GM13977 (cell line): ENCODE measurements at places on chromosomes 13 and 19.

DNA sequence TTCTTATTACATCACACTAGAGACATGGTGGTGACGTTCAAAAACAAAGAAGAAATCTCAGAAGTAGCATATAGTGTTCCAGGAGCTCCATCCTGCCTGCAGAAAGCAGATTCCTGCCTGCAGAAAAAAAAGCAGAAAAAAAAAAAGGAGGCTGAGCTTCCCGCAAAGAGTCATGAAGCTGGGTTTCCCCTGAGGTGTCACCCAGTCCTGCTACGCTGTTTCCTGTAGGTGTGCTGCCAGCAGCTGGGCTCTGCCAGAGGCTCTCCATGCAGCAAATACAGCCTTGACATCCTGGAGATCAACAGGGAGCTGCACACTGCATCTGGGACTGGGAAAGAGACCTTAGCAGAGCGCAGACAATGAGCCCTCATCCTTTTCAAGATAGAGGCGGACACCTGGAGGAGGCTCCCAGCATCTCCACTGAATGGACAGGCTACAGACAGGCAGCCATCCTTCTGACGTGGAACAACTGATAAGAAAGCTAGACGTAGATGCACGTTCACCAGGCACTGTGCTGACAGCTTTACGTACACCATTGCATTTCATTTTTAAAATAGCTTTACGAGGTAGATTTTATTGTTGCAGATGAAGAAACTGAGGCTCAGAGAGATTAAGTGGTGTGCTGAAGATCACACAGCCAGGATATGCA is 350.9 kb downstream of the FOXO1 start:
- DNase-seq: no peak

GRCh38 chr13:107291875-107292274 is 723.9 kb upstream of the ARGLU1 start:
- DNase-seq: no peak

GRCh38 chr19:46935066-46935663 is 74.4 kb downstream of the ARHGAP35 start:
- no peak for DNase-seq

DNA sequence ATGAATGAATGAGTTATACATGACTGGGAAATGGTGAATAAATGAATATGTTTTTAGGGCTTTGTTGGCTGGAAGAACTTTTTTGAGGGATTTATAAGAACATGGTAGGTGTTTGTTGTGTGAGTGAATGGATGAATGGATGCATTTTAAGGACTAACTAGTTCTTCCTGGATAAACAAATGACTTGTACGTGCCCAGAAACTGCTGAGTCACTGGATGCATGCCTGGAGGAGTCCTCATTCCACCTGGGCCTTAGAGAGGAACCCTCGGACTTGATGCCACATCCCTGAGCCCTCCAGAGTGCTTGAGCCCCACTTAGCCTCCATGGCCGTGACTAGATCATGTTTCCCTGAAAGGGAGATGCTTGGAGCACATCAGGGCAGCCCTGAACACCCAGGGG is 153.4 kb downstream of the DPF1 start:
- no peak for DNase-seq

GRCh38 chr19:18795540-18795939 is 4.4 kb upstream of the COMP start:
- no peak for DNase-seq

GRCh38 chr19:8615813-8616596 is 5.5 kb upstream of the ADAMTS10 start:
- DNase-seq: peak; percentile 64

DNA sequence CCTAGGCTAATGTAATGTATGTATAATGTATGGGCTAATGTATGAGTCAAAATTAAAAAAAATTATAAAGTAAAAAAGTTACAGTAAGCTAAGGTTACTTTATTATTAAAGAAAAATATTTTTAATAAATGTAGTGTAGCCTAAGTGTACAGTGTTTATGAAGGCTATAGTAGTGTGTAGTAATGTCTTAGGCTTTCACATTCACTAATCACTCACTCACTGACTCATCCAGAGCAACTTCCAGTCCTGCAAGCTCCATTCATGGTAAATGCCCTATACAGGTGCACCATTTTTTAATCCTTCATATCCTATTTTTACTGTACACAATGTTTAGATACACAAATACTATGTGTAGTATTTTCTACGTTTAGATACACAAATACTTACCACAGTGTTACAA is 1.8 kb upstream of the TMEM272 start:
- DNase-seq: no peak

DNA sequence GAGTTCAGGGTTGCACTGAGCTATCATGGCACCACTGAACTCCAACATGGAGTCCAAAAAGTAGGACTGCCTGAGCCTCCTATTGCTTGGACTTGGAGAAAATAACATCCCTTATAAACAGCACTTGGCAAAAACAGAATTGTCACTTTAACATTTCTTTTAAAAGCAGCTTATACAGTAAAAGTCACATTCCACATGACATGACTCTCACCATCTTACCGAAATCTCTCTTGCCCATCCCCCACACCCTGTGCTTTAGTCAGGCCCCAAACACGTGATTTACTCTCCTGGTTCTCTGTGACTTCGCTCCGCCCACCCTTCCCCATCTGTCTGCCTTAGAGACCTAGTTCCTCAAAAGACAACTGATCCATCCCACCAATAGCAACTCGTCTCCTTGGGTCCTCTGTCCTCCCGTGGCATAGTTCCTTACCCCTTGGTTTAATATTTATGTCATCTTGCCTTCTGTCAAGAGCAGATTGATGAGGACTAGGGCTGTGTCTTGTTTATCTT is 4.6 kb downstream of the SAFB start:
- peak; percentile 47 for DNase-seq

GRCh38 chr19:13478576-13478975 is 27.7 kb downstream of the CACNA1A start:
- DNase-seq: no peak

DNA sequence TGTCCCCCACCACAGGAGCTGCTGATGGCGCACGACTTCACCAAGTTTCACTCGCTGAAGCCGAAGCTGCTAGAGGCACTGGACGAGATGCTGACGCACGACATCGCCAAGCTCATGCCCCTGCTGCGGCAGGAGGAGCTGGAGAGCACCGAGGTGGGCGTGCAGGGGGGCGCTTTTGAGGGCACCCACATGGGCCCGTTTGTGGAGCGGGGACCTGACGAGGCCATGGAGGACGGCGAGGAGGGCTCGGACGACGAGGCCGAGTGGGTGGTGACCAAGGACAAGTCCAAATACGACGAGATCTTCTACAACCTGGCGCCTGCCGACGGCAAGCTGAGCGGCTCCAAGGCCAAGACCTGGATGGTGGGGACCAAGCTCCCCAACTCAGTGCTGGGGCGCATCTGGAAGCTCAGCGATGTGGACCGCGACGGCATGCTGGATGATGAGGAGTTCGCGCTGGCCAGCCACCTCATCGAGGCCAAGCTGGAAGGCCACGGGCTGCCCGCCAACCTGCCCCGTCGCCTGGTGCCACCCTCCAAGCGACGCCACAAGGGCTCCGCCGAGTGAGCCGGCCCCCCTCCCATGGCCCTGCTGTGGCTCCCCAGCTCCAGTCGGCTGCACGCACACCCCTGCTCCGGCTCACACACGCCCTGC is 4.4 kb upstream of the NOP53 start:
- DNase-seq: no peak

GRCh38 chr13:53112522-53112921 is 83.9 kb downstream of the OLFM4 start:
- DNase-seq: no peak

- DNase-seq: no peak
Observed at GRCh38 chr13:31224963-31225559, 25.3 kb downstream of the B3GLCT start.

DNA sequence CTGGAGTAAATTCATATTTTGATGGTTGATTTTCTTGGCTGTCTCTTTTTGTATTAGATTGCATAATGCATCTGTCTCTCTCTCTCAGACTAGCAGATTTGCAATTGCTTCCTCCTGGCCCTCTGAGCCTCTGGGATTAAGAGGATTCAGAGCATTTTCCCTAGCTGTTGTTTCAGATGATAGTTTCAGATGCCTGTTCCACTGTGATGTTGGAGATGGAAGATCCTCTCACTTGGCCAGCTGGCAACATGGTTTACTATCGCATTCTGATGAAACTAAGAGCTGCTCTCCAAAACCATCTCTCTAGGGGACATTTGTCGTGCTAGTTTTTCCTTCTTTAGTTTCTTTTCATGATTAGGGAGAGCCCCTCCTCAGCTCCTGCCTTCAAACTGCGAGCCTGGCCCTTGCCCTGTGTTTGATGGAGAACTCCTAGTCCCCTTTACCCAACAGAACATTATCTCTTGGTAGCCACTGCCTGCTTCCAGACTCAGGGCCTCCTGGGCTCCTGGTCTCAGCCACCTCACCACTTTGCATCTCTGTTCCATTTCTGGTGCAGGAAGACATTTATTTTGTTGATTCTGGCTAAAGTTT is 244.6 kb downstream of the B3GLCT start:
- no peak for DNase-seq

DNA sequence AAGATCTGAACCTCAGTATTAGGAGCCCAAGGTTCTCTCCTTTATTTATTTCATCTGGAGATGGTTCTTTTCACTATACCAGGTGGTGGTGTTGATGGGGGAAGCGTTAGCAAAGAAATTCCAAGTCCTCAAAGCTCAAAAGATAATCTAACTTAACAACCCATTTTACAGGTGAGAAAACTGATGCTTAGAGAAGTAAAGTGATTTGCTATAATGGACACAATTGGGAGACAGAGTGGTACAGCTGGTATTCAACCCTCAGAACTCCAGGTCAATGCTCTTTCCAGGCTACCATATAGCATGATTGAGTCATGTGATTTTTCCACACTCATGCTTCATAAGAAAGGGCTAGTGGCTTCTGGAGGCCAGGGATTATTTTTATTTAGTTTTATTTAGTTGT is 25.0 kb upstream of the URAD start:
- no peak for DNase-seq

DNA sequence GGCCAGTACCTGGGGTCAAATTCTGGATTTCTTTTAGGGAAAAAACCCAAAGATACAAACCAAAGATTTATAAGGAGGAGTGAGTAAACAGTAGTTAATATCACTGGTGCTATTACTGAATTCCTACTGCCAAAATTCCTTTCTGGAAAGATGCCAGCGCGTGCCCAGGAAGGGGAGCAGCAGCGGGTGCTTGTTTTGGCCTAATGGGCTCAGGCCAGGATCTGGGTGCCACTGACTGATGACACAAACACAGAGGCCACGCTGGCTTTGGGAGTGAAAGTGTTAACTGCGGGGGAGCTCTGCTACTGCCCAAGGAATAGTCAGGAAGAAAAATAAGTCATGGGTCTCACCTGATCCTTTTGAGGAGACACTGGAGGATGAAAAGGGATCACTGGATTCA is 61.2 kb downstream of the KLF2 start:
- no peak for DNase-seq

GRCh38 chr13:52926971-52927370 is 78.5 kb upstream of the PCDH8 start:
- DNase-seq: no peak

DNA sequence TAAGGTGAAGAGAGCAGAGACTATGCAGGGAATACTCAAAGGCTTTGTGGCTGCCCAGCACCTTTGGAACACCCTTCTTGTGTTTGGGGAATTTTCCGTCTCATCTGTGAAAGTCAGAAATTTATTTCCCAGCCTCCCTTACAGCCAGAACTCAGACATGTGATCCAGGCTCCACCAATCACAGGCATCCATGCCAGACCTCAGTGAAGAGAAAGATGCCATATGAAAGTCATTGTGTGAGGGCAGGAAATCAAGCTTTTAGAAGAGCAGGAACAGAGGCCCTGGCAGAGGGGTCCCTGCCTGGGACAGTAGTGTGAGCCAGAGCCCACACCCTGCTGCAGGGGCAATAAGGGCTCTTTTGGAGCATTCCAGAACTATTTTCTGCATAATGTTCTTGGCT is 12.1 kb downstream of the CCDC70 start:
- DNase-seq: no peak

DNA sequence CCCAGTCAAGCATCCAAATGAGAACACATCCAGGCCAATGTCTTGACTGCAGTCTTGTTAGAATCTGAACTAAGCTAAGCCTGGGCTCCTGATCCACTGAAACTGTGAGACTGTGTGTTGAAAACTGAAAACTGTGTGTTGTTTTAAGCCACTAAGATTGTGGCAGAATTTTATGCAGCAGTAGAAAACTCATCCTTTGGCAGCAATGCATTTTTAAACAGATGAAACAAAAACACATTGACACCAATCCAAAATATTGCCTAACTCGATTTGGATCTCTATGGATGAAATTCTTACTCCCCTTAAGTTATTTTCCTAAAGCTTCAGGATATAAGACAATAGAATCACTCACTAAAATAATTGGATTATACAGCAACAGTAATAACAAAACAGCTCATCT is 202.3 kb upstream of the KLF12 start:
- no peak for DNase-seq

DNA sequence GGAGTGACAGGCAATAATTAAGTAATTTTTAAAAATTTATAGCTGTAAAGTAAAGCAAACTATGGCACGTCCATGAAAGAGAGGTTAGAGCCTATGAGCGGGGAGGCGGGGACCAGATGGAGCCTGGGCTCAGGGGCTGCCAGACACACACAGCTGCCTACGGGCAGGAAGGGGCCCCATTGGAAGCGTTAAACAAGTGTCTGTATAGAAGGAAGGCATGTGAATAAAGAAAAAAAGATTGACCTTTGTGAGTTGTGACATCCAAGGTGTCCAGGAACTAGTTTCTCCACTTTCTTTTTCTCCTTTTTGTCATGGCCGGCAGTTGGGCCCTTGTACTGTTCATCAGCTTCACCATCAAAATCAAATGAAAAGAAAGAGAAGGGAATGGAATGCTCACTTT is 56.8 kb downstream of the LRCH1 start:
- no peak for DNase-seq

DNA sequence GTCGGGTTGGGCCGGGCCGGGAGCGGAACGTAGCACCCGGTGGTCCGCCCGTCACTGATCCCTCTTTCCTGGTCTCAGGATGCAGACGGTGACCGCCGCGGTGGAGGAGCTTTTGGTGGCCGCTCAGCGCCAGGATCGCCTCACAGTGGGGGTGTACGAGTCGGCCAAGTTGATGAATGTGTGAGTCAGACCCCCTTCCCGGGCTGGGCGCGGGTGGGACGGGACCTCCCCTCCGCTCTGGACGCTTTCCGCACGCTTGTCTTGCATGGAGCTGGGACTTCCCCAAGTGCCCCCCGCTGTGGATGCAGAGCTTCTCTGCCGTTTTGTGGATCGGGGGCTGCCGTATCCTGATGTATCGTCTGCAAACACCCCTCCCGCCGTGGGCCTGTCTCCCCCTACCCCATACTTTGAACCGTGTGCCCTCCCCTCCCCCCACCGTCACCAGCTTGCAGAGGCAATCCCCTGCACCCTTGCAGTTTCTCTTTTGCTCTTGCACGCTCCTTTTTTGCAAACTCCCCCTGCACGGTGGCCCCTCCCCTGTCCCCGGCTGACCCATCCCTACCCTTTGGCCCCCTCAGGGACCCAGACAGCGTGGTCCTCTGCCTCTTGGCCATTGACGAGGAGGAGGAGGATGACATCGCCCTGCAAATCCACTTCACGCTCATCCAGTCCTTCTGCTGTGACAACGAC is 669 bp downstream of the GADD45B start:
- DNase-seq: no peak
